ENCODE measurements at places on chromosomes 16 and 17.

- no peak for DNase-seq
Measured at GRCh38 chr17:57329380-57330214, 73.3 kb downstream of the MSI2 start.

GRCh38 chr17:41223821-41224220 is 2.6 kb upstream of the KRTAP9-2 start:
- DNase-seq, result no peak

- no peak for DNase-seq
Measured at GRCh38 chr16:46974352-46974751, 878 bp upstream of the DNAJA2 start.

DNA sequence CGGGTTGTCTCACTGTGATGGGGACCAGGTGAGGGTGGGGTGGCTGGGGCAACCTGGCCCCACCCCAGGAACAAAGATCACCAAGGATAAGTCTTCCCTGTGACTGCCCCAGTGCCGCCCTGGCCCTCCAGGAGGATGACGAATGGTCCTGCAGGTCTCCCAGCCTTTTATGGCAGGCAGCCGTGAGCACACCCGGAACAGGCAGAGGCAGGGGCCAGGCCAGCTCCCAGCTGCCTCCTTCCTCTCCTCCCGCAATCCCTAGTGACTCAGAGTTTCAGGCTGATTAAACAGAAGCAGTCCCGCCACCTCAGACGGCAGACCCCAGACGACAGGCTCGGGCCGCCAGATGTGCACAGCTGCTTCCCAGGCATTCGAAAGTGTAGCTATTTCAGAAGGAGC is 13.3 kb downstream of the JUP start:
- DNase-seq, result no peak

DNA sequence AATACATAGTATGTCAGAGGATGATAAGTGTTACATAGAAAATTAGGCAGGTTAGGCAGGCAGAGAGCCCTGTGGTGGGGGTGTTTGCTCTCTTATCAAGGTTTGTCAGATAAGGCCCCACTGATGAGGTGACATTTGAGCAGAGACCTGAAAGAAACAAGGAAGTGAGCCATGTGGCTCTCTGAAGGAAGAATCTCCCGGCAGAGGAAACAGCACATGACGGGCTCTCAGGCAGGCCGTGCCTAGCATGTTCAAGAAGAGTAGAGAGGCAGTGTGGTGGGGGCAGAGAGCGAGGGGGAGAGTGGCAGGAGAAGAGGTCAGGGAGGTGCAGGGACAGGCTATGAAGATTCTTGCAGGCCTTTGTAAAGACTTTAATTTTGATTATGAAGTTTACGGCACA is 82.0 kb upstream of the ASIC2 start:
- no peak for DNase-seq

DNA sequence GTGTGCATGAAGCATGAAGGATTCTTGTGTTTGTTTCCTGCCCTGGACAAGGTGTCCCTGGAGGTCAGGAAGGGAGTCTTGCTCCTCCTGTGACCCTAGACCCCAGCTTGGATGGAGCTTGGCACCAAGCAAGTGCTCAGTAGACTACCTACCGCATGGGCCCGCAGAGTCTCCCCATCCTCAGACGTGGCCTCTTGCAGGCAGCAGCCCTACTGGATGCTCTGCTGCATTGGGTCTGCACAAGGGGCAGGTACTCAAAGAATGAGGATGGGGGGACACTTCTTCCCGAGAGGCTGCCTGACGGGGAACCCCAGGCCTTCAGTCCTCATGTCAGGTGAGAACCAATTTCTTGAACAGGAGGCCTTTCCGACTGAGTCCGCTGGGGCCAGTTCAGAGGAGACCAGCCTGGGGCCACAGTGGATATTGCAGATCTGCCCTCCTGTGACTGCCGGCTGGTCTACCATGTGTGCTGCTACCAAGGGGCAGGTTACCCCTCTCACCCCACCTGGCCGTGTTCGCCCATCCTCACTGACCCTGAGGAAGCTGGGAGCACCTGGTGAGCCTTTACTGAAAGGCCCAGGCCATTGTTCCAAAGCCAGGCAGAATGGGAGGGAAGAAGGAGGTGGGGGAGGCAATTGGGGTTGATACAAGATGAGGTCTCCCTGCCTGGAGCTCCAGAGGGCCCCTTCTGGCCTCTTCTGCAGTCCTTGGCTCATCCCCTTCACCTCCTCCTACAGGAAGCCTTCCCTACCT is 206.3 kb downstream of the RAB11FIP4 start:
- no peak for DNase-seq

DNA sequence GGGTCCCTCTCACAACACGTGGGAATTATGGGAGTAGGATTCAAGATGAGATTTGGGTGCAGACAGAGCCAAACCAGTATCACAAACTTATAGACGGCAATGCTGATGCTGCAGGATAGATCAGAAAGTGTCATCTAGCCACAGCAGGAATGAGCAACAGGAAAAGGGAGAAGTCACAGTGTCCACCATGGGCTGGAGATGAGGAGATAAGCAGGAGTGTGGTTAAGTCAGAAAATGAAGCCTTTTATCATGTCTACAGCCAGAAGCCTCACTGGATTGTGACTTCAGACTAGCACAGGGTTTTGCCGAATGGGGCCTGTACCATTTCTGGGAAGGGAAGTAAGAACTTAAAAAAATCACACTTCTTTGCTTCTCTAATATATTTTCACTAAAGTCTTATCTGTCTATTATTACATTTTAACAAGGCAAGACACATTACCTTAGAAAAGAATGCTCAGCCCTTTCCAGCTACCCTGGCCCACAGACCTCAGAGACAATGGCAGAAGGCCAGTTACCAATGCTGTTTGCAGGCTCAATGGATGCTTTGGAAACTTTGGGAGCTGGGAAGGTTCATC is 490.2 kb upstream of the SALL1 start:
- no peak for DNase-seq

GRCh38 chr16:79659344-79659743 is 58.8 kb upstream of the MAF start:
- DNase-seq, result no peak

- DNase-seq, result no peak
Measured at GRCh38 chr16:19935694-19936093, 51.0 kb upstream of the GPRC5B start.

- no peak for DNase-seq
Measured at GRCh38 chr16:69326172-69326873, 4.1 kb downstream of the PDF start.

- DNase-seq, result no peak
Measured at GRCh38 chr16:81519301-81520150, 74.9 kb downstream of the CMIP start.

DNA sequence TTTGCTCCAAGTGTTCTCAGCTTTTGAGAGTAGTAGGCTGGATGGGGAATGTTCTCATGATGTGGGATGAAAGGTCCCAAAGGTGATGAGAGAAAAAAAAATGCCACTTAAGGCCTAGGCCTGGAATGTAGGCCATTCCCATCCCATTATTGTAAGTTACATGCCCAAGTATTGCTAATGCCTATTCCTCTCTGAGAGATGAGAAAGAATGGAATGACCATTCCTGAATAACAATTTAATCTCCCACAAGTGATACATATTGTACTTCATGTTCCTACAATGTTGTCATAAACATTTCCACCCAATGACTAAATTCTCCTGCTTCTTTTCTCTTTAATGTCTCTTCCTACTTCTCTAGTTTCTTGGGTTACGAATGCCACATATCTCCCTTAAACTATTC is 102.8 kb upstream of the KCNJ16 start:
- DNase-seq, result no peak

DNA sequence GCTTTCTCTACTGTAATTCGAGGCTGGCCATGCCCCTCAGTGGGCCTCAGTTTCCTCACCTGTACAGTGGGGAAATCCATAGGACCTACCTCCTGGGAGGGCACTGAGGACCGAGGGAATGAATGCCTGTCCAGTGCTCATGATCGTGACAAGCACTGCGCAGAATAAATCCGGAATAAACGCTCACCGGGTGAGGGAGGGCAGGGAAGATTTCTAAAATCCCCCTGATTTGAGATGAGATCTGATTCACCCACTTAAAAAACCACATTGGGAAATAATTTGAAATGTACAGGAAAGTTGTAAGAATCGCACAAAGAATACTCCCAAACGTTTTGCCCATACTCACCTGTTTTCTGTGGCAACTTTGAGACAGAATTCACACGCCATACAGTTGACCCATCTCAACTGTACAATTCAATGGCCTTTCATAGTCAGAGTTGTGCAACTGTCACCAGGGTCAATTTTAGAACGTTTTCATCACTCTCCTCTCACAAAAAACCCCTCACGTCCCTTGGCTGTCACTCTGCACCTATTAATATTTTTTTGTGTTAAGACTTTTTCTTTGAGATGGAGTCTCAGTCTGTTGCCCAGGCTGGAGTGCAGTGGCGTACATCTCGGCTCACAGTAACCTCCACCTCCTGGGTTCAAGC is 49.8 kb downstream of the IRF8 start:
- no peak for DNase-seq

- DNase-seq, result no peak
Measured at GRCh38 chr16:56675685-56676210, 6.1 kb downstream of the MT1H start.

GRCh38 chr16:66617010-66617434 is 12.5 kb downstream of the CMTM3 start:
- DNase-seq, result no peak

DNA sequence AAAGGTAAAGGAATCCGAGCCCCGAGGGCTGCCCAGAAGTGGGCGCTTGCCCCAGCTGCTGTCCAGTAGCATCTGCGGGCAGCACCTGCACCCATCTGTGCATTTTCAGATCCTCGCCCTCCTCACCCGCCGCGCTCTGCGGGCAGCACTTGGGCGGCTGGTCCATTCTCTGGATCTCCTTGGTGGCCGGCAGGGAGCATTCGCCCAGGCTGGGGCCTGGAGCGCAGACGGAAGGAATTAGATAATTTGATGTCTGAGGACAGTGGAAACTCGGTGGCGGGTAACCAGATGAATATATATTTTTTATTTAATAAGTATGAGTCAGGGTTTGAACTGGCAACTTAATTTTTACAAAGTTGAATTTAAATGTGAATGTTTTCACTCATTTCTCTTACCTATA is 88.5 kb downstream of the NPIPB11 start:
- DNase-seq, result no peak

All from activated naive CD8-positive, alpha-beta T cell treated with anti-CD3 and anti-CD28 coated beads, Interleukin-2, amount 50 U/mL, for 16 hours (primary cell).